Gastrocnemius medialis (tissue), 4 donors: ENCODE measurements at places on chromosomes 11 and 22.

- peak; percentile 71 for DNase-seq
Measured at GRCh38 chr11:64745189-64745520, 1.2 kb upstream of the RASGRP2 start.

DNA sequence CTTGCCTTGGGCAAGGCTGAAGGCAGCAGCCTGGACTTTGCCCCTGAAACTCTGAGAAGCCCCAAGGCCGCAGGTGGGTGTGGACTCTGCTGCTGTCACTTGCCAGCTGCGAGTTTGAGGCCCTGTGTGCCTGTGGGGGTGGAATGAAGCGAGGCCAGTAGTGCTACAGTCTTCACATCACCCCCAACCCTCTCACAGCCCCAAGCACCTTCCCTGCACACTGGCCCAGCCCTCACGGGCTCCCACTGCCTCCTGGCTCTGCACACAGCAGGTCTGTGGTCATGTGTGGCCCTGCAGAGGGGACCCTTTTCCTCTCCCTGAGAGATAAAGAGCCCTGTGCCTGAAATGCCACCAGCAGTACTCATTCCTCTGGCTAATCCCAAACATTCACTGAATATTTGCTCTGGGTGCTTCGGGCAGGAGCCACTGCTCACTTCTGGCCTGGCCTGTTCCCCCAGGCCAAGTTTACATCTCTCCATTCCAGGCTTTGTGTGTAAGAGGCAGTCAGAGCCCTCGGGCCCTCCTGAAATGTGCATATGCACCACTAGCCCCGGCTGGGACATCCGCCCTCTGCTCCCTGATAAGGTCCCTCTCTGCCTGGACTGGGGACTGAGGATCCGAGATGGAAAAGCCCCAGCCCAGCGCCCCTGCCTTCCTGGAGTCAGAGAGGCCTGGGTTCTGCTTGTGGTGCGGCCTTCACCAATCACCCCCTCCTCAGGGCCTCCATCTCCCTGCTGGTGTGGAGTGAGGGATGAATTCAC, 17.7 kb downstream of the MGAT3 start:
- DNase-seq: no peak

- no peak for DNase-seq
Measured at GRCh38 chr11:71251151-71251721, 1.1 kb downstream of the SHANK2 start.

DNA sequence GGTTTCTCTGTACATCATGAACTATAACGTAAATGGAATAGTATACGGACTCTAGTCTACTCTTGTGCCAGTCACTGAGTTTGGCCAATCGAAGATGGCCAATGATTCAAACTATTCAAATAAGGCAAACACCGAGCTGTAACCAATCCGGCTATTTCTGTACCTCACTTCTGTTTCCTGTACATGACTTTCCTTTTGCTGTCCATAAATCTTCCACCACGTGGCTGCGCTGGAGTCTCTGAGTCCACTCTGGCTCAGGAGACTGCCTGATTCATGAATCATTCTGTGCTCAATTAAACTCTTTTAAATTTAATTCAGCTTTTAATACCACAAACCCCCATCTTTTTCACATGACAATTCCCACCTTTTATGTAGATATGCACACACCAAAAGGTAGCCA, 1.5 kb upstream of the JAML start:
- peak; percentile 25 for DNase-seq

DNA sequence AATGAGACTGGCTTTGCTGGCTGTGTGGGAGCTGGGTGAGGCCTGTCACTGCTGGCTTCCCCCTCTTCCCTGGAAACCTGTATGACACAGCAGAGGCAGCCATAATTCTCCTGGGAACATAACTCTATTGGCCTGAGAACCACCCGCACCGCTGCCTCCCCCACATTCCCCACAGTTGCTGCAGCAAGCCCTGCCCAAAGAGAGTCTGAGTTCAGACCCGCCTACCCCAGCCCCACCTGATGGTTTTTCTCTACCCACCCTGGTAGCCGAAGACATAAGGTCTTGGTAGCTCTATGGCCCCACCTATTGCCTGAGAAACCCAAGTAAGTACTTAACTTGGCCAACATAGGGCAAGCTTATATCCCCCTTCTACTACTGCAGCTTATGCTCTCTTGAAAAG, 174.8 kb downstream of the C11orf91 start:
- no peak for DNase-seq

GRCh38 chr22:26689513-26690301, 32.3 kb downstream of the MIAT start:
- DNase-seq: no peak

DNA sequence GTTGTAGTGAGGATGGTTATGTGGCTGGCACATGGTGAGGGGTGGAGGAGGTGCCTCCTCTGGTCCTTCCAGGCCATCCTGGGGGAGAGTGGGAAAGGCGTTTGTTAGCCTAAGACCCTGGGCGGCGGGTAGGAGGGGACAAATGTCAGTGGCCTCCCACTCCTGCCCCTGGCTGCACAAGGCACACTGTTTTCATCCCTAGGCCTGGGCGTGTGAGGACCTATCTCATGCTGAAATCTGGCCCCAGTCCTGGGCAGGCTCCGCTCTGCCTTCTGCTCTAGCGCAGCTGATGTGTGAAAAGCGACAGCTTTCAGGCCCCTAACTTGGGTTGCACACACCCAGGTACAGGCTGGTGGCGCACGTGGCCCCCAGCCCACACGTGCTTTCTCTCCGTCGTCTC, 32.1 kb downstream of the DAGLA start:
- DNase-seq: no peak

DNA sequence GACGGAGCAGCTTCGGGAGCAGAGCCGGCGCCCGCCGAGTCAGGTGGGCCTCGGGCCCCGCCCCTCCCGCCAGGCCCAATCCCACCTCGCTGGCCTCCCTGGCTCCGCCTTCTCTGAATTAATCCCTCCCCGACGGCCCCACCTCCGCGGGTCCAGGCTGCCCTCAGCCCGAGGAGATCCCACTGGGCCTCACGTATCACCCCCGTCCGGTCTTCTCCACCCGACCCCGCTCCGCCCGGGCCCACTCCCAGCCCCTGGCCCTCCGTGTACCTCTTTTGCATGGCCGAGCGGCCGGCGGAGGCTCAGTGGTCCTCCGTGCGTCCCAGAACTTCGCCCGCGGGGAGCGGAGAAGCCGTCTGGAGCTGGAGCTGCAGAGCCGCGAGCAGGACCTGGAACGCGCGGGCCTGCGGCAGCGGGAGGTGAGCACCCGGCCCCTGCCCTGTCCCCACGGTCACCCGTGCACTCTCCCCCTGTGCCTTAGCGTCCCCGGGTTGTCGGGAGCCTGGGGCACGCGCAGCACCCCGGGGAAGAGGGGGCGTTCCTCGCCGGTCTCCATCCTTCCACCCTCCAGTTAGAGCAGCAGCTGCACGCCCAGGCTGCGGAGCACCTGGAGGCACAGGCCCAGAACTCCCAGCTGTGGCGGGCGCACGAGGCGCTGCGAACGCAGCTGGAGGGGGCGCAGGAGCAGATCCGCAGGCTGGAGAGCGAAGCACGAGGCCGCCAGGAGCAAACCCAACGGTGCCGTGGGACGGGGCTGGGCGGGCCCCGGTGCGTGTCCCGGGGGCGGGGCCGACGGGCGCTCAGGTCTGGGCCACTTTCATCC, 2.2 kb upstream of the CD151 start:
- no peak for DNase-seq

DNA sequence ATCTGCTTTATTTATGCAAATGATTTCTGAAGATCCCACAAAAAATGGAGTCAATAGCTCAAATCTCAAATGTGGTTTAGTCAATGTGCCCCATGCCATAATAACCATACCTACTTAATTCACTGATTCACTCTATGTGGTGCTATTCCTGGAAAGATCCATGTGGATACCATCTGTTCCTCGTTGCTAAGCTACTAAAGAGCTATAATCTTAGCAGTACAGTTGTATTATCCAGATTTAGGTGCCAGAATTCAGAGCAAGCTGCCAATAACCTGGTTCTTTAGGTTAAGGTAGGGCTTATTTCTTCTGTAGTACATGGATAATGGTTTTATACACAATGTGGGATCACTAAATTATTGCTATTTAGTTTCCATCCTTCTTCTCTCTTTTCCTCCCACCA, 974.7 kb upstream of the CCDC90B start:
- no peak for DNase-seq

DNA sequence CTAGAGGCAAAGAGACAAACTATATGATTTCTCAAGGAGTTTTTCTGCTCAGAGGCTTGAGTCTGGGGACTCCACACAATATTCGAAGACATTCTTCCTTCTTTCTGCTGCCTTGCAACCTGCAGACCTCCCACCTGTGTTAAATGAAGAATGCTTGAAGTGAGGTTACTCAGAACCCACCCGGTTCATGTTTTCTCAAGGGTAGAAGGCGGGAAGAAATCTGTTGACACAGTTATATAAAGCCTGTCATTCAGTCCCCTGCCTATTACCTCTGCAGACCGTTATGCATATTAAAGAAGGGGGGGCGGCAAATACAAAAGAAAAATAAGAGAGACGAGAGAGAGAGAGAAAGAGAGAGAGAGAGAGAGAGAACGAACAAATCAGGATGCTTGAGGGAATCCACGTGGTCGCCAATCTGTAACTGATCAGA, 2.2 kb upstream of the KMT2A start:
- no peak for DNase-seq
